Inflammatory macrophage treated with lipopolysaccharide for 1 hour (primary cell): ENCODE measurements at places on chromosomes 1 and 21.

GRCh38 chr1:82947278-82947677 is 1051.7 kb downstream of the TTLL7 start:
- no peak for DNase-seq

GRCh38 chr1:6424000-6424565 is 493 bp upstream of the ESPN start:
- DNase-seq = no peak

- DNase-seq = no peak
Measured at GRCh38 chr1:78721136-78721535, 71.5 kb downstream of the IFI44 start.

DNA sequence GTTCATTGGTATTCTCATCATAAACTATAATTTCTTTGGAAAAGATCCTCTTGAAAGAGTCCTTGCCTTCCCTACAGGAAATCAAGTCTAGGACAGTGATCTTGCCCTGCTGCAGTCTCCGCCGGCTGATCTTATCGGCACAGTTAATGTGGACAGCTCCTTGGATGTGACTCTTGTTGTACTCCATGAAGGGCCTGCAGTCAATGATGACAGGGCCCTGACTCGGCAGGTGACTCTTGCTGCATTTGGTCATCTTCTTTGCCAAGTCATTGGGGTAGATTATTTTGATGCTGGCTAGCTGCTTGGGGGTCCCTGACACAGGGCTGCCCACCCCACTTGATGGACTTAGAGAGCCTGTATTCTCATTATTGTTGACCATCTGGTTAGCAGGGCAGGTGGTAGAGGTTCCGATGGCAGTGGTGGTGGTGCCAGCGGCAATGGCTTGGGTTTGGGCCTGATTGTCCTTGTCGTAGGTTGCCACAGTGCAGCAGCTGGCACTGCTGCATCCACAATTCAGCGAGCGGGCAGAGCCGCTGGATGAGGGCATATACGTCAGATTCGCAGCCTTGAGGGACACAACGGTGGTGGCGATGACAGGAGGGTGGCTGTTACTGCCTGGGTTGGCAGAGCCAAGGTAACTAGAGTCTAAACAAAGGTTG is 2.7 kb downstream of the DUSP10 start:
- no peak for DNase-seq

DNA sequence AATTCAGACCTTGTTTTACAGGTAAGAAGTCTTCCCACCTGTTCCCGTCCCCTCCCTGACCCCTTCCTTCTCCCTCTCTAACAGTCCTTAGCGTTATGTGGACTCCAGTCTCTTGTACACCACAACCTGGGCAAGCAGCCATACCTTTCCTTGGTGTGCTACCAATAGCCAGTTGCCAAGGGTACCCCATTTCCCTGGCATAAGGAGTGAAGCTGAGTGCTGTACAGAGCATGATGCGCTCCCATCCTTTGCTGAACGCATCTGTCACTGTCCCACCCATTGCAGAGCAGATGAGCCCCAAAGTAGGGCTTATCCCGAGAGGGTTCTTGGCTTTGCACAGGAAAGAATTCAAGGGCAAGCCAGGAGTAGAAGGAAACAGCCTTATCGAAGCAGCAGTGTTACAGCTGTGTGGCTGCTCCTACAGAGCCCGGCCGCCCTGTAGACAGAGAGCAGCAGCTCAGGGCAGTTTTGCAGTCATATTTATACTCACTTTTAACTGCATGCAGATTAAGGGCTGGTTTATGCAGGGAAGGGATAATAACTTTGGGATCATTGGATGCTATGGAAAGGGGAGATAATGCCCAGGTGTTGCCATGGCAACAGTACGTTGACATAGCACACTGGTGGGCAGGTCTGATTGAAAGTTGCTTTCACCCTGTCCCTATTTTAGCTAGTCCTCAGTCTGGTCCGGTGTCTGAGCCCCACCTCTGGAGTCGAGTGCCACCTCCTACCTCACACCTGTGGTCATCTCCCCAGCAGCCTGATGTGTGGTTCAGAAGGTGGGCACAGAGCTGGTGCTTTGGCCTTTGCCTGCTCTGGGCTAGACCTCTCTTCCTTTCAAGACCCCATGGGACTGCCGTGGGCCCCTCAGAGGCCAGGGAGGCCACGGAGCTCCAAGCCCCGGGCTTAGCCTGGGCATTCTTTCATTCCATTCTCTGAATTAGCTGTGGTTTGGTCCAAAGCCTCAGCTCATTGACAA is 5.1 kb downstream of the FHAD1 start:
- no peak for DNase-seq

GRCh38 chr1:180227861-180228647 is 2.0 kb upstream of the LHX4 start:
- DNase-seq = peak; percentile 44

DNA sequence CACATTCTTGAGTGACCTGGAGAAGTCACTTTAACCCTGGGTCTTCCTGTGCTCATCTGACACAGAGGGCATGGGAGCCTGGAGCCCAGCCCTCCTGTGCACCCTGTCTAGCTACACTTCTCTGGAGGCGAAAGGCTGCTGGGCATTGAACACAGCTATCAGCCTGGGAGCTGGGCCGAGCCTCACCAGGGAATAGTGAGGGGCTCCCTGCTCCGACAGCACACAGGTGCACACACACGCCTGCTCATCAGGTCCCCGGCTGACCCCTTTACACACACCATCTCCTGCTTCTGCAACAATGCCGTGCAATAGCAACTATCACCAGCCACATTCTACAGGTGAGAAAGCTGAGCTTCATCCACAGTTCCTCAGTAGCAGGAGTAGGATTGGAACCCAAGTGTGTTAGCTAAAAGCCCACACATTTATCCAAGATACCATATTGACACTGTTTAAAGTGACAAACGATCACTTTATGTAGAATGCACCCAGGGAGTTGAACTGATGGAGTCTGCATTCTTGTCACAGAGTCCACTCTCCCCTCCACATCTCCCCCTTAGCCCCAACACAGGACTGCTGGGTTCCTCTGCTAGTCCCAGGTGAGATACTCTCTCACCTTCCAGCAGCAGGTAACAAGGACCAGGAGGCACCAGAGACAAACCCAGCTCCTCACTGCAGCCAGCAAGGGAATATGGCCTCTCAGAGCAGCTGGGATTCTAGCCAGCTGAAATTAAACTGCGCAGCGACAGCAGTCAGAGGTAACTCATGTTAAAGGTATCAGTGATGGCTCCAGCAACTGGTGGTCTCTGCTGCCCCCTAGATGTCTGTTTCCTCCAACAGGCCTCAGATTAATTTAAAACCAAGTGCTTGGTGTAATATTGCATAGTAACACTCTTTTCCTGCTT is 18.3 kb upstream of the CAPN8 start:
- DNase-seq = peak; percentile 65

- DNase-seq = no peak
Measured at GRCh38 chr1:14522077-14522925, 76.2 kb upstream of the KAZN start.

- DNase-seq = peak; percentile 94
Measured at GRCh38 chr1:39102537-39103327, 76.6 kb downstream of the NDUFS5 start.

- no peak for DNase-seq
Measured at GRCh38 chr1:166166329-166166697, 488 bp downstream of the FAM78B start.

GRCh38 chr1:119565131-119565772 is 58.2 kb downstream of the HSD3B1 start:
- peak; percentile 50 for DNase-seq

DNA sequence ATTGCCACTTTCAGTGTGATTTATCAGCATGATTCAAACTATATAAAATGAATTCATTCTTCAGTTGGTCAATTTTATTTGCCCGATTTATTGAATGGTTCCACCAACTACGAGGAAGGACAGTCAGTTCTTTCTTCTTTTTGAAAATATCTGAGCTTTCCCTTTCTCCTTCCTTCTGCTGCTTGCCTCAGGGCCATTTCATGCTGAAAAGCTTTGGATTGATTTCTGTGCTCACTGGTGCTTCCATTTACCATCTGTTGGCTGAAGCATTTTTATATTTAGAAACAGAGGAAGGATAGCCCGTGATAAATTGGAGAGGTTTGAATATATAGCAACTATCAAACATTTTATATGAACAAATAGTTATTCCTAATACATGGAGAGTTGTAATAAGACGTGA is 68.9 kb upstream of the ADAMTS5 start:
- DNase-seq = no peak

DNA sequence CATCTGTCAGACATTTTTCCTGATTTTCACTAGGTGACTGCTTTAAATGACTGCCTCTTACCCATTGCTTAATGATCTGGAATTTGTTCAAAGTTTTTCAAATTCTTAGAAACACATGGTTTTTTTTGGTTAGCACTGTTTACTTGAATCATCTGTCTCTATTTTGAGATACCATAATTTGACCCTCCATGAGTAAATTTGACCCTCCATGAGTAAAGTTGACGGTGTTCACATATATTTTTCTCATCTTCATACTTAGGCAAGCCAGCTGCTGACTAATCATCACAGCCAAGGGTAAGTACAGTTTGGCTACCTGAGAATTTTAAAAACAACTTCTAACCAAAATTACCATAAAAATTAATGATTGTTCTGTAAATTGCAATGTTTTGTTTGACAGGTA is 586.5 kb downstream of the PTBP2 start:
- DNase-seq = no peak

GRCh38 chr1:176669782-176670181 is 206.8 kb downstream of the PAPPA2 start:
- DNase-seq = no peak

DNA sequence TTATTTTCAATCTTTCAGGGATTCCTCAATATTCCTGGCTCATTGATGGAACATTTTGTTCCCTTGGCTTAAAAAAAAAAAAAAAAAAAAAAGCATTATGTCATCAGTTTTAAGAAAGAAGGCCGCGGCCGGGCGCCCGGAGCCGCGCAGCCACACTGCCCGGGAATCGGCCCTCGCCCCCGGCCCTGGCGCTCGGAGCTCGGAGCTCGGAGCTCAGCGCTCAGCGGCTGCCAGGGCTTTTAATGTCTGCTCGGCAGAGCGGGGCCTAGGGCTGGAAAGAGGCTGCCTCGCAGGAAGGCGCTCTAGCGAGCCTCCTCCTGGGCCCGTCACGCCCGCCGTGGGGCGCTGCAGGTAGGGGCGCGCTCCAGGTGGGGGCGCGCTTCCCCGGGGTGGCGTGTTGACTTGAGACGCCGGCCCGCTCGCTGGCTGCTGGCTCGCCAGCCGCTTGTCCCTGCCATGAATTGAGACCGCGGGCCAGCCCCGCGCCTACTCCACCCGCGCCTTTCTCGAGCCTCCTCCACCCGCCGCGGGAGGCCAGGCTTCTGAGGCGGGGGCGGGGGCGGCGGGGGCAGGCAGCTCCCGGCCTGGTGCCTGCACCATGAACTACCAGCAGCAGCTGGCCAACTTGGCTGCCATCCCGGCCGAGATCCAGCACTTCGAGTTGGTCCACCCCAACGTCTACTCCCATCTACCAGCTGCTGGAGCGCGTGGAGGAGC is 5.4 kb upstream of the TDRD5 start:
- no peak for DNase-seq

GRCh38 chr1:2972879-2973575 is 48.2 kb upstream of the ACTRT2 start:
- no peak for DNase-seq

DNA sequence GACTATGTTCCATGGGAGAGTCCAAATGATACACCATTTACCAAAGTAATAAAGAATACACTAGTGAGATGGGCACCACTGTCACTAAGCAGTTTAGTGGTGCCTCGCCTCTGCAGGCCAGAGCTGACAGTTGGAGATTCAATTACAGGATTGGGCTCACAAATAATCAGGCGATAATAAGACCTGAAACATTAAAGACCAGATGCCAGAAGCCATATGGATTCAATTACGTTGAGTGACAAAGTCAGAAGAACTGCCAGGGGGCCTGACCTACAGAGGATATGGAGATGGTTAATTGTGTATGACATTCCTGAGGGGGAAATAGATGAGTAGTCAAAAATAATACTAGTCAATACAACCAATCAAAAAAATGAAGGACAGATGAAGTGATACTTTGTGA is 65.2 kb upstream of the ST6GALNAC5 start:
- DNase-seq = no peak

- DNase-seq = no peak
Measured at GRCh38 chr1:76865696-76866286, 1.5 kb upstream of the ST6GALNAC5 start.

DNA sequence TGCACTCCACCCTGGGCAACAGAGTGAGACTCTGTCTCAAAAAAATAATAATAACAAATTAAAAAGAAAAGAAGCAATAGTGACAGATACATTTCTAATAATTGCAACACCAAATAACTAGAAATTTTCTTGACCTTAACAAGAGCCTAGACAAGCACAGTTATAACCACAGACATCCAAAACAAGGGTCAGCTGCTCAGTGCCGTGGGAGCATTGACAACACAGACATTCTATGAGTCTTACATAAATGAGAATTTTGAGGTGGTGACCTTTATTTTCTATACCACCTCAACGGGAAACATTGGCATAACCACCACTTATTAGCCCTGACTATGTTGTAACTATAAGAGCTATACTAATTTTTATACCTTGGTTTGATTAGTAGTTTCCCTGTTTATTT is 156.1 kb downstream of the NR5A2 start:
- peak; percentile 8 for DNase-seq

- no peak for DNase-seq
Measured at GRCh38 chr1:153533689-153534201, 2.0 kb downstream of the S100A6 start.

DNA sequence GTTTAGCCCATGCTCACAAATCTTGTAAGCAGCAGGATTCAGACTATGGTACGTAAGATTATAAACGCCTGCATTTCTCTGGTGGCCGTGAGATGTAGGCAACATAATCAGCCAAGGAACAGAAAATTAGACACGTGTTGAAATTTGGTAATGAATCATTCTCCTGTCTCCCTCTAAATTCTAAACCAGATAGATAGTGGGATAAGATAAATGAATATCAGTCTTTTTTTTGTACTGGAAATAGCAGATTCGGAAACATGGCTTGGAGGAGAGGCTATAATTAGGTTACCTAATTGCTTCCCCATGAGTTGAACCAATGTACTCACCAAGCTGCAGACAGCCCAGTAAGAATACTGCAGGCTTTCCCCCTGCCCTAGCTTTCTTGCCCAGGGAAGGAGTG is 172.3 kb downstream of the TGFB2 start:
- no peak for DNase-seq

DNA sequence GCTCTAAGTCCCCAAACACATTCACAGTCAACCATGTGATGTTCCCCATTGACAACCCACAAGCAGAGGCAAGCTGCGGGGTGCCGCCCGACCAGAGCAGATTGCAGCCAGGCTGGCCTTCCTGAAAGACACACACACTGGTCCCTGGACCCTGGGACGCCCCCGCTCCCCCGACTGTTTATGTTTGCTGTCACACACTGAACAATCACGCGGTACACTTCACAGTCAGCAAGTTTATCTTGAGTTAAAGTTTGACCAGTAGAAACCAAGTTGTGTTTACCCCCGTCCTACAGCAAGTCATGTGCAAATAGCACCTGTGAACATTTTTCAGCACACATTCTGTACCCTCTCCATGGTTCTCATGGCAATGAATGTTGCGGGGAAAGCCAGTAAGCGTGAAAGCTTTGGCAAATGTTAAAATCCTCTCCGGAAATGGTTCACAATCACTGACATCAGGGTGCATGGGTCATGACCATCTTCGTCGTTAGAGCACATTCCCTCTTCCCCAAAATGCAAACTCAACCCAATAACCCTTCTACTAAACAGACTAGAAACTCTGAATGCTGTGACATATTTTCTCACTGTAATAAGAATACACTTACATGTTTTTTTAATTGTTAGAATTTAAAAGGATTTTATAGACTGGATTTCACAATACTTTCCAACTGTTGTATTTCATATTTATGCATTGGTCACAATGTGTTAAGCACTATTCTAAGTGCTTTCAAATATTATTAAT is 33.3 kb upstream of the IRF2BP2 start:
- DNase-seq = no peak

GRCh38 chr1:181064011-181064623 is 24.4 kb upstream of the IER5 start:
- peak; percentile 43 for DNase-seq
